WTC11 (cell line): ENCODE measurements at places on chromosomes 7 and 10.

DNA sequence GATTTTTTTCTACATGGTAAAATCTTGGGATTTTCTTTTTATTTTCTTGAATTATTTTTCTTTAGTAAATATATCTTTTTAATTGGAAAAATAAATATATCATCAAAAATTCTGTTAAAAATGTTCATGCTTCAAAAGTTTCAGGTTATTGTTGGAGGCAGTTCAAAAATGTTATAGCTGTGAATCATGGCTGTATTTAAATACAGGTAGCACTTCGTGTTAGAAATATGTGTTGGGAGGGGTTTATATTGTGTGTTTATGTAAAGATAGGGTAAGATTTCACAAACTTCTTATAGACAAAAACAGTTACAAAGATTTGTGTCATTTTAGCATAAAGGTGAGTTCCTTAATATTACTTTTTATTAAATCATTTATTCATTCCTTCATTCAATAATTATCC is 60.4 kb downstream of the HDAC9 start:
- no peaks in the 10 kb centered on the region for H3K36me3 ChIP-seq
- no peaks in the 10 kb centered on the region for H3K27me3 ChIP-seq
- DNase-seq: no peak
- H3K4me3 ChIP-seq: no peak overlapping the region
- H3K4me1 ChIP-seq: no peaks in the 10 kb centered on the region
- no peak overlapping the region for H3K27ac ChIP-seq

DNA sequence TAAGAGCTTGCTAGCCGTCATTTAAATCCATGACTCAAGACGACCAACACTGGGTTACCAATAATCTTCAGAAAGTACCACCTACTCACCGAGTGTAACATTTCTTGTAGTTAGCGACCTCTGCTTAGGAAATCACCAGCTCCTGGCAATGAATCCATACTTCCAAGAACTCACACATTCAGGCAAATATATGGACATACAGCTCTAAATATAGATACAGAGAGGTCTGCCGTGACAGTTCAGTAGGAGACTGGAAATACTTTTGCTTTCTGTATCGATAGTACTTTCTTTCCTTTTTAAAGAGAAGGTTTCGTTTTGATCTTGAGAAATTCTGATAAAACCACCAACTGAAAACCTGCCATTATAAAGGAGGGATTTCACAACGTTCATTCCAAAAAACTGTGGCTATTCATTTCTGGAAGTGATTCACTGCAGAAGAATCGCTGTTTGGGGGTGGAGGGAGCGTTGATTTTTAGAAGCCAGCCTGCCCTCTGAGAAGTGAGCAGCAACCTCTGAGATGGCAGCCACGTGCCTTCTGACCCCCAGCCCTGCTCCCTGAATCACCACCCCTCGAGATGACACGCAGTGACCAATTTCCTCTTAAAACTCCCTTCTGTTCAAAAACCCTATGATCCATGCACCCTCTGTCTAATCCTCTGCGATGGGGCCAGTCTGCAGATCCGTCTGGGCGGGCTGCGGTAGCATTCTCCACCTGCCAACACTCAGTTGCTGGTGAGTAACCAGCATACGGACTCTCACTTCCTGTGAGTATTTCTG is 179.0 kb upstream of the KLF14 start:
- no peaks in the 10 kb centered on the region for H3K36me3 ChIP-seq
- H3K27me3 ChIP-seq: no peaks in the 10 kb centered on the region
- H3K4me3 ChIP-seq: no peak overlapping the region
- H3K27ac ChIP-seq: peak overlapping the region; percentile 67
- no peak for DNase-seq

DNA sequence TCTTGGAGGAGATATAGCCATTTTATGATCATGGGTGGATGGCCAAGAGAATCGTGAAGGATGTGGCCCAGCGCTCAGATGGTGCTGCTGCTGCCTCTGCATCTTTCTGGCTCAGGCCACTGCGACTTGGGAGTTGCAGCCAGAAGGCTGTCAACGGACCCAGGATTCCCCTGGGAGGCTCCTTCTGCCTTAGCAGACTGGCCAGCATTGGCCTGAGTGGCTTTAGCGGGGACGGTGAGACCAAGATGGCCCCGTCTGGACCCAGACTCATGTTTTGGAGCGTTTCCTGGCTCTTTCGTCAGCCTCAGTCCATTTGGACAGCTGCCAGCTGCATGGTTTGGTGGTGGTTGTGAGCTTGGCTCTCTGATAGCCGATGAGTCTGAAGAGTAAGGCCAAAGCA is 97.2 kb downstream of the GALNT17 start:
- no peak overlapping the region for H3K4me3 ChIP-seq
- no peak overlapping the region for H3K27ac ChIP-seq
- no peak for DNase-seq
- peaks cover 21% of the 10 kb centered on the region for H3K4me1 ChIP-seq
- no peaks in the 10 kb centered on the region for H3K27me3 ChIP-seq

- no peak for DNase-seq
- peaks cover 8% of the 10 kb centered on the region for H3K4me1 ChIP-seq
These were observed 19.1 kb upstream of the LEP start for GRCh38 chr7:128221929-128222403.

DNA sequence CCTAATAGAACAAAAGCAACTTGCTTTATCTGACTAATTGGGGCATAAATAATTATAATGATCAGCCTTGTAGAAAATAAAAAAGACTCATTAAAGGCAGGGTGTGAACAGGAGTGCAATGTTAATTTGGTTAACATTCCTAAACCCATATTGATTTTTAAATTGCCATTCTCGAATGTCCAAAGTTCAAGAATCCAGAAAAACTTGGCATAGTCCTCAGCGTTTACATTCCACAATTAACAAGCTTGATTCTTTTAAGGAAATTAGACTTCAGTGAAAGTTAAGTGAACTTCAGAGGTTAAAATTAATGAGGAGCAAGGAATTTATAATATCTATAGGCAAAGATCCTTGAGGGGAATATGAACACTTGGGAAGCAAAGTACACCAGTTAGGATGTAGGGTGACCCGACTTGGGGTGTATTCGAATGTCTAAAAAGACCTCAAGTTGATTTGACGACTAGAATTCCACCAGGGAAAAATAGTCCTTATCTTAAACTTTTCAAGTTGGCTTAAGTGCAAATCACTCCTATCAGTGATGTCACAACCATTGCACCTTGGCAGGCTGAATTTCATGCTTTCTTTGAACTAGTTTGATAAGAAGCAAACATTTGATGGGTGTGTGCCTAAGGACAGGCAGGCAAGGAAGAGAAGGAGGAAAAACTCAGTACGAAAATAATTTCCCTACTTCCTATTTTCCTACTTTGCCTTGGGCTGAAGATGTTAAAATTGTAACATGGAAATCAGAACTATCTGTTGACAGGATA is 830.4 kb upstream of the COBL start:
- H3K4me3 ChIP-seq: no peak overlapping the region
- DNase-seq: no peak
- no peaks in the 10 kb centered on the region for H3K27me3 ChIP-seq
- peaks cover 20% of the 10 kb centered on the region for H3K4me1 ChIP-seq

GRCh38 chr7:66639773-66640172 is 11.1 kb downstream of the KCTD7 start:
- DNase-seq: no peak
- H3K27me3 ChIP-seq: no peaks in the 10 kb centered on the region
- no peak overlapping the region for H3K4me3 ChIP-seq
- peaks cover 33% of the 10 kb centered on the region for H3K36me3 ChIP-seq

DNA sequence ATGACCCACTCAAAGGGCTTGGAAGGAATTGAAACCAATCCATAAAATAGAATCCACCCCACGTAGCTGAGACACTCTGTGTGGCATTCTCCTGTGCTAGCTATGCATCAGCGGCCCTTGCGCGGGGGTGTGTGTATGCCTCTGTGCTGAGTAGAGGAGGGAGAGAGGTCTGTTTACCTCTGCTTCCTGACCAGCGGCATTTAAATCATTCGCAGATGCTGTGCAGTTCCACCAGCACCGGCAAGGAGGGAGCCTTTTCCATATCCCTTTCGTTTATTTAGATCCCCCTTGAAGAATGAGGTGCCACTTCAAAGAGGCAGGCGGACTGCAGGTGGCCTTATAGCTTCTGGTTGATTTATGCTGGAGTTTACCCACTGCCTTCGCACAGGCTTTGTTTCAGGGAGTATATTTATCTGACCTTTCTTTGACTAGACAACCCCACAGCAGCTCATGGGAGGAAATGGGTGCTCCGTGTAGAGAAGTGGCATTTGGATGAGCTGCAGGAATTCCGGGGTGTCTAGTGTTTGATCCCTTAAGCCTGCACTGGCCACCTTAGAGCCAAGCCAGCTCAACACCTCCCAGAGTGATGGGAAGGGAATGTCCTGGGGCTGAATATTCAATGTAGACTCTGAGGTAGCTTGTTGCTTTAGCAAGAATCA is 11.4 kb downstream of the C10orf53 start:
- peaks cover 31% of the 10 kb centered on the region for H3K36me3 ChIP-seq
- H3K27me3 ChIP-seq: peaks cover 100% of the 10 kb centered on the region
- H3K27ac ChIP-seq: no peak overlapping the region
- peaks cover 56% of the 10 kb centered on the region for H3K4me1 ChIP-seq
- peak overlapping the region; percentile 59 for H3K4me3 ChIP-seq

GRCh38 chr7:132519936-132520335 is 56.3 kb downstream of the PLXNA4 start:
- H3K36me3 ChIP-seq: no peaks in the 10 kb centered on the region
- H3K4me3 ChIP-seq: no peak overlapping the region
- peaks cover 10% of the 10 kb centered on the region for H3K4me1 ChIP-seq
- H3K27ac ChIP-seq: no peak overlapping the region
- H3K27me3 ChIP-seq: no peaks in the 10 kb centered on the region
- no peak for DNase-seq
